ENCODE measurements at places on chromosomes 2 and 18.

DNA sequence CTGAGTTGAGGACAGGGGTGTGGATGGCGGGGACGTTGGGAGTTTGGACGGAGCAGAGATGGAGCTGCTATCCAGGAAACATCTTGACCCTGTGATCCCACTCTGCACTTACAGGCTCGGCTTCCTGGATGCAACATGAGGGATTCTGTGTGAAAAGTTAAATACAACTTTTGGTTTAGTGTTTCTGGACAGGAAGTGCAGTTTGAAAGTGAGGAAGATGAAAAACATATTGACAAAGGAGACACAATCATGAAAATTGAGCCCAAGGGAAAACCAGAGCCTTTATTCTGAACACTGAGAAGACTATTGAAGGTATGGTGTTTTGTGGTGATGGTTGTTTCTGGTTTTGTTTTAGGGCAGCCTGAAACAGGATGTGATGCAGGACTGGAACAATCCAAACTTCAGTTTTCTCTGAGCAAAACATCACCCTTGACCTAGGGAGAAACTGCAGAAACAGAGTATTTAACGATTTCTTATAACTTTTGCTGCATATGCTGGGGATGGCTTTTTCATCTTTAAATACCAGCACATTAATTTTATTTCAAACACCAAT is 76.5 kb upstream of the RFX8 start:
- DNase-seq = no peak

- peak; percentile 24 for DNase-seq
Measured at GRCh38 chr2:44479127-44479887, 117.6 kb downstream of the CAMKMT start.

GRCh38 chr2:40395169-40396073 is 56.5 kb downstream of the SLC8A1 start:
- no peak for DNase-seq

DNA sequence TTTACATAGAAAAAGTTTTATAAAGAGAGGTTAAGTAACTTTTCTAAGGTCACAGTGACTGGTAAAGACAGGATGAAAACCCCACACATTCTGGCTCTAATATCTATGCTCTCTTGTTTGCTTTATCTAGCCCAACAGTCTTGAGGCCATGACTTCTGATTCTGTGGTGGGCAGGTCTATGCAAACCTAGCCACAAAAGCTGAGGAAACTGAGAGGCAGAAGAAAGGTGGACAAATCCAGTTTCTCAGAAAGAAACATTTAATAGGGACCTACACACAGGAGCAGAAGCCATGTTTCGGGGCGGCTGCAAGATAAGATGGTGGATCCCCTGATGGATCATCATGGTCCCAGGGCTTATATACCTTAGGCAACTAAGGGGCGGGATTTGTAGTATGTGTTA is 21.8 kb downstream of the HSPD1 start:
- DNase-seq = no peak

DNA sequence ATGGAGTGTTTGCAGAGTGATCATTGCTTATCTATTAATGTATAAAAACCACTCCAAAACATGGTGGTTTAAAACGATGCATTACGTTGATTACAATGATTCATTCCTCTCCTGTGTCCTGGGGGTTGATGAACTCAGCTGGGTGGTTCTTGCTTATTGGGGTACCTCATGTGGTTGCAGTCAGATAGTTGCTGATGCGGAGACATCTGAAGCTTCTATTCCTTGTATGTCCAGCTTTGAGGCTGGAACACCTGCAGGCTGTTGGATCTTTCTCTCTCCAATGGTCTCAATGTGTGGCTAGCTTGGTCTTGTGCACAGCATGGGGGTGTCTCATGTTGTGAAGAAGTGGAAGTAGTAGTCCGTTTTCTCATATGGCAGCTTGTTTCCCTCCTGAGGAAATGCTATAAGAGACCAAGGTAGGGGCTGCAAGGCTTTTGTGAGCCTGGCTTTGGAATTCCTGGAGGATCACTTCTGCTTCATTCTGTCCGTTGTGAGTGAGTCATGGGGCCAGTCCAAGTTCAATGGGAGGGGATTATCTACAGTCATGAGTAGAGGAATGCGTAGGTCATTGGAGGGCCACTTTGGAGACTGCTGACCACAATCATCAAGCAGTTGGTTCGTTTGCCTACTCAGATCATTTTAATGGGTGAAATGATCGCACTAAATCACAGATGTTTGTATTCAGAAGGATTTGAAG is 601.0 kb downstream of the SLC4A3 start:
- DNase-seq = no peak

DNA sequence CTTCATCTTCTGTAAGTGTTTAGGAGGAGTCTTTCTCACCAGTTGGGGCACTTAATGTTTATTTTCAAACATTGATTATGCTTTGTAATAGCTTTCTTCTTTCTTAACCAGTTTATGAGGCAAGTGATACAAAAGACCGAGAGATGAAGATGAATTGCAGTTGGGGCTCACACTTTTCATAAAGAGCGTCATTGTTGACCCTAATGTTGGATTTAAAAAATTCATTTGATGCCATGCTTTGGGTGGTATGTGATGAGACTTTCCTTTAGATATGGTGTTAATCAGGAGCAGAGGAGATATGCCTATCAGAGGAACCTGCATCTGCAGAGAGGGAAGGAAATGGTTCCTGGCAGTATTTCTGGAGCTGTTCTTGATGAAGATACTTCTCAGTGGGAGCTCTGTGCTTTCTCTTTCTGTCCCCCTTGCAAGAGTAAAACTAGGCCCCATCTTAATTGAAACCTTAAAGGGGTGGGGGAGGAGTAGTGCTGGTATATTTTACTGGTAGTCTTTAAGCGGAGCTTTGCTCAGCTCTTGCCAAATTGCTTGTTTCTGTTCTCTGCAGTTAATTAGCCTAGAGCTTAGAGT is 2.3 kb downstream of the EML4 start:
- no peak for DNase-seq

DNA sequence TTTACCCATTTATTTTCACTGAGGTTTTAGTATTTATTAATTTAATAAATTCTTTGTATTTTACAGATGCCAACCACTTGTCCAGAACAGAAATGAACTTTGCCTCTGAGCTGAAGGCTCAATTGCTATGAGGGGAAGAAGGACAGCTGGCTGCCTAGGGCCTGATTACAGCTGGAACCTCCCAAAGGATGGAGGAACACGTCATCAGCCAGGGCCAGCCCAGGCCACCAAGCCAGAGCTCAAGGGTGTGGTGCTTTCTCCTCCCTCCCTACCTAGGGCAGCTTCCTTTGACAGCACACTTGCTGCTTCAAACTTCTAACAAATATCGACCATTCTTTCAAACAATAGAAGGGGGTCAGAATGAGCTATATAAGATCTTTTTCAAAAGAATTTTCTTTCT is 19.7 kb upstream of the RIOK3 start:
- no peak for DNase-seq

DNA sequence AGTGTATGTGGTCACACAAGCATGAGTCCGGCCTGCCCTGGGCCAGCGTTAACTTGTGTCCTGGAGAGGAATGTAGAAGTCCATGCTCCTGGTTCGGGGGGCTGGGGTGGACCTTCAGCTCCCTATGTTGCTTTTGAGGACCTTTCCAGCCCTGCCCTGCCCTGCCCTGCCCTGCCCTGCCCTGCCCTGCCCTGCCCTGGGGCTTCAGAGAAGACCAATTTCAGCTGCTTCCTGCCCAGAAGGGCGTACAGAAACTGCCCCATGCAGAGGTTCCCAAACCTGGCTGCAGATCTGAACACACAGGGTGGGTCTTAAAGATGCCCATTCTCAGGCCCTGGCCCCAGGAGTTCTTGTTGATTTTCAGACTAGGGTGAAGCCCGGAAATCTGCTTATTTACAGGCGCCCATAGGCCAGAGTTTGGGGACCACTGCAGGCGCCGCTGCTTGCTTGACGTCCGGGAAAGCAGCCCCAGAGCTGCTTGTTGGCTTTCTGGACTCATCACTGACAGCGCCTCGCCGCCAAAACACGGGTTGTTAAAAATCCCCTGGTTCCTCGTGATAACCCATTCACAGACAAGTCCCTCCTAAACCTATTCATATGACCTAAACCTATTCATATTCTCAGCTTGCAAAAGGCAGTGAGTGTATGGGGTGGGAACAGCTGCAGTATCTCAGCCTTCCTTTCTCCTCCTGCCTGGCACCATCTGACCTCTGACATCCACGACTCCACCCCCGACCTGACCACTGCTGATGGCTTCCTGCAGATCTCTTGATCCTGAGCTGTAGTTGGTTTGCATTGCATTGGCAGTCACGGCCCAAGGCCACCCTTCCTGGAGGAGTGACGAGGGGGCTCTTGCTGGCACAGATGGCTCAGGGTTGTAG is 198.3 kb downstream of the GLI2 start:
- no peak for DNase-seq

- no peak for DNase-seq
Measured at GRCh38 chr2:204497855-204498254, 47.4 kb upstream of the PARD3B start.

DNA sequence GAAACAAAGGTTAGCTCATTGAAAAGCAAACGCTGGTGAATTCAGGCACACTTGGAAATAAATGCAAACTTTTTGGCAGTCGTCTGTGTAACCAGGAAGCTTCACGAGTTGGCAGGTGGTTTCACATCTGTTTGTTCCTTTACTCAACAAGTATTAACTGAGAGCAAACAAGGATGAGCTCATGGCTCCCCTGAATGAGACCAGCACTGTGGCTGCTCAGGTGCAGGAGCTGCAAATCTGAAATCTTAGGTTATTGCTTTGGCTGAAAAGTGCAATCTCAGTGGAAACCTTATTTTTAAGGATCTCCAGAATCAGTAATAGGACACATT is 46.3 kb downstream of the SH3RF3 start:
- no peak for DNase-seq

DNA sequence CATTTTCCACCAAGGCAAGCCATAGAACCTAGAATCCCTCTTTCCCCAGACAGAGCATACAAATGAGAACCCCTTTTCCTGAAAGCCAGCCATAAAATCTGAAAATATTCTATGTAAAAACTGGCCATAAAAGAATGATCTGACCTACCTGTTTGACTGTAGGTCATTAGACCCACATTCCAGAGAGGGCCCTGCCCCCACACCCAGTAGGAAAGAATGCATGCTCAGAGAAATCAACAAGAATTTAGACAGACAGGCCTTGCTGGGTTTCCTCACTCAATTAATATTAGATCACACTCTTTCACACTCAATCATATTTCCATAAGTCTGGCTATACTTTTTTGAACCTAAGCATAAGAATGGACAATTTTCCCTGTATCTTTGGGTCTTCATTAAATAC is 929.5 kb downstream of the ERBB4 start:
- DNase-seq = no peak

DNA sequence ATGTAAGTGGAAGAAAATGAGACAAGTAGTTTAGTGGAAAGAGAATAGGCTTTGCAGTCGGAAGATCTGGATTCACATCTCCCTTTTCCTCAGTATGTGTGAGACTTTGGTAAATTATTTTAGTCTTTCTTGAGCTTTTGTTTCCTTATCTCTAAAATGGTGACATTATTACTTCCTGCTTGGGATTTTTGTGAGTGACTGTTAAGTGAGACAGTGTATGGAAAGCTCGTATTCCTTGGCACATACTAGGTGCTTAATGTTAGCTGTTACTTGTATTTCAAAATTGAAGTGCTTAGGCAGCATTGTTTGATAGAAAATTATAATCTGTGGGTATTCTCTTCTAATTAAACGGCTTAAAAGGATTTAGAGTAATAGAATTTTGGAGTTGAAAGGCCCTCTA is 2.0 kb downstream of the ZNF638 start:
- no peak for DNase-seq

DNA sequence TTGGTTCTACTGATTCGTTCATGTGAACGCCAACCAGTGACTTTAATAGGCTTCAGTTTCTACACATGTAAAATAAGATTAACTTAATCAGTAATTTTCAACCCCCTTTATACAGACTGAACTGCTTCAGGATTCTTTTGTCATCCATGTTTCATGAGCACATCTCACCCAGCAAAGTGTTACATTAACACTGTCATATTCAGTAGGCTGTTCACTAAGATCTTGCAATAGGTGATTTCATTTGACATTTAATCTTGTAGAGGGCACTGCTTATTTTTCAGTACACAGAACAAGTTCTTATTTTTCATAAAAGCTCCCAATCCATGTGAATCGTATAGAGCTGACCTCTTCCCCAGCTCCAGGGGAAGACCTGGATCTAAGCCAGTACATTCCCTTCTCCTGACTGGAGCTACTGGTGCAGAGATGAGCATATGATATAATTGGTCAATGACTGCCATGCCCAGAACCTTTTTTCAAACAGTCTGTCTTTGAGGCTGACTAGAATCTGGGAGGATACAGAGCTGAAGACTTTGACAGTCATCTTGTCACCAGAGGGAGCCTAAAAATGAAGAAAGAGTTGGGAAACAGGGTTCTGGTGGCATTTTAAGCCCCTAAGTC is 72.2 kb upstream of the CHRNA1 start:
- no peak for DNase-seq

DNA sequence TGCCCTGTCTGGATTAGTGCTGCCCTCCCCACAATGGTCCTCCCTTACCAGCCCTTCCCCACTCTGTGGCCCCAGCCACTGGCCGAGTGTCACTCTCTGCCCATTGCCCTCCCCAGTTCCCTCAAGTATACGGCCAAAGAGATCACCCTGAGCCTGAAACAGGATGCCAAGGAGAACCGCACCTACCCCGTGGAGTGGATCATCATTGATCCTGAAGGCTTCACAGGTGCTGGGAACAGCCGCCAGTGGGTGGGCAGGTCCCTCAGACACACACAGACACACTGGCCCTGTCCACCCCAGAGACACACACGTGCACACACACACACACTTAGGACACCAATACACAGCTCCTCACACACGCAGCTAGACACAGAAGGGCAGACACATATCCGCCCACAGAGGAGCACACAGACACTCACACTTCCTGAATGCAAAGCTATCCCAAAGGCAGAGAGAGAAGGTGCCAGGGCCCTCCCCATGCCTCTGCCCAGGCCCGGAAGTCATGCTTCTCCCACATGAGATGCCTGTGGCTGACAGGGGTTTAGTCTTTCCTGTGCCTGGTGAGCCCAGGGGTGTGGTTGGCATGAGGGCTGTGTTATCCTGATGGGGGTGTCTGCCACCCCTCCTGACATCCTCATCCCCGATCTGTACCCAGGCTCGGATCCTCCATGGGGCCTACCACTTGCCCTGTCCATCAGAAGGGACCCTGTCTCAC is 2.9 kb downstream of the CHRND start:
- no peak for DNase-seq

- DNase-seq = no peak
Measured at GRCh38 chr18:13136056-13136903, 82.3 kb upstream of the LDLRAD4 start.

GRCh38 chr18:13003466-13003896 is 12.3 kb downstream of the CEP192 start:
- DNase-seq = no peak

DNA sequence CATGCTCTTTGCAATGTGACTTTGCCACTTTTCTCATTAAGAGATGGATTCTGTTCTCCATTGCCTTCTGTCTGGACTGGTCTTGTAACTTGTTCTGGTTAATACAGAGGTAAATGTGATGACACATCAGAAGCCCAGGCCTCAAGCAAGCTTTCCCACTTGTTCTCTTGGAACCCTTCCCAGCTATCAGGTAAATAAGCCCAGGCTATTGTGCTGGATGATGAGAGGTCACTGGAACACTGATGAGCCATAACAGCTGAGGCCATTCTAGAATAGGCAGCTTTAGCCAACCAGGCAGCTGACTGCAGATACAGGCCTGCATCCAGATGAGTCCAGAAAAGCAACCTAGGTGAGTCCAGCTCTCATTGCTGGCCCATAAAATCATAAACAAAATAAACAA is 1007.0 kb upstream of the ACVR2A start:
- no peak for DNase-seq

GRCh38 chr18:10059610-10060468 is 146.0 kb downstream of the VAPA start:
- DNase-seq = no peak
